ENCODE measurements at places on chromosomes 3 and 15.

- no peak for DNase-seq
Observed at GRCh38 chr15:81939604-81940440, 106.0 kb downstream of the MEX3B start.

- no peak for DNase-seq
Observed at GRCh38 chr3:123349566-123350435, 99.1 kb downstream of the ADCY5 start.

GRCh38 chr3:61927332-61927731 lies 366.0 kb downstream of the PTPRG start:
- DNase-seq, result no peak

DNA sequence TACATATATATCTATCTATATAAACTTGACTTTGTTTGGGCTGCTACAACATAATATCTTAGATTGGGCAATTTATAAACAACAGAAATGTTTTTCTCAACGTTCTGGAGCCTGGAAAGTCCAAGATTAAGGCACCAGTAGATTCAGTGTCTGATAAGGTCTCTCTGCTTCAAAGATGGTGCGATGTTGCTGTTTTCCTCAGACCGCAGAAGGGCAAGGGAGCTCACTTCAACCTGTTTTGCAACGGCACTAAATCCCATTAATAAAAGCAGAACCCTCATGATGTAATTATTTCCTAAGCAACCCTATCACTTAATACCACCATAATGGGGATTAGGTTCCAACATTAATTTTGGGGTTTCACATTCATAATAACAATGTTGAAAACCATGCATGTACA lies 1134.8 kb downstream of the NSUN3 start:
- DNase-seq, result no peak

- DNase-seq, result no peak
Observed at GRCh38 chr3:179301645-179302044, 21.2 kb upstream of the ZNF639 start.

DNA sequence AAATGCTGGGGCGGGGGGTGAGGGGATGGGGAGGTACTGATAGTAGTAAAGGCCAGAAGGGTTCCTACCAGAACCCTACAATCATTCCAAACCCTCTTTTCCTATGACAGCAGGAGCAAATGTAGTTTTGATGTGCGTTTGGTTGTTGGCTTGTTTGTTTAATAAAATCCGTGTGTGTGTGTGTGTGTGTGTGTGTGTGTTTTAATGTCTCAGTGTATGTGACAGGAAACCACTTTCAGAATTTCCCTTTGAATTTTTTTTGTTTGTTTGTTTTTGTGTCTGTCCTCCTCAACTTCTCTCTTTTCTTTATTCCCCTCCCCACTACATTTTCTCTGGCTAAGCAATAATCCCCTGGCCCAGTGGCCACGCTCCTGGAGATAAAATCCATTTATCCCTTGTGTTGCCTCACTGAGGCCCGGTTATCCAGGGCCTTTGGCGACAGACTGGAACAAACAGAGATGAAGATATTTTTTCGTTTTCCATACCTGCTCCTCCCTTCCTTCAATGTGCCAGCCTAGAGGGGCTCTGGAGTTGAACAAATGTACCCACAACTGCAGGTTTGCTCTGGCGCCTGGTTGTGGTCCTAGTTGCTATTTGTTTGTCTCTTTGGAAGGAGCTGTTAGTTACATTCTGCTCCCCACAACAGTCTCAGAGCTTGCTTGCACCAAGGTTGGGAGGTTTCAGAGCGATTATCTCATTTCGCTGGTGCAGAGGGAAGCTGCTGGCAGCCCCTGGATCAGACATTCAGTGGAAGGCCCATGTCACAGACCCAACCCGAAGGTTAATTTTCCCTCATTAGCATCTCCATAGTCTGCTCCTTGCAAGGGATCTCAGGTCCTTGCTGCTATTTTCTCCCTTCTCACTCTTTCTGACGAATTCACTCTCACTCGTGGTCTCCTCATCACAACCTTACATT lies 17.9 kb downstream of the NR2F2 start:
- DNase-seq, result no peak

GRCh38 chr3:191372122-191372521 lies 41.8 kb upstream of the UTS2B start:
- DNase-seq, result no peak

GRCh38 chr3:118778201-118778600 lies 256.4 kb downstream of the IGSF11 start:
- no peak for DNase-seq

DNA sequence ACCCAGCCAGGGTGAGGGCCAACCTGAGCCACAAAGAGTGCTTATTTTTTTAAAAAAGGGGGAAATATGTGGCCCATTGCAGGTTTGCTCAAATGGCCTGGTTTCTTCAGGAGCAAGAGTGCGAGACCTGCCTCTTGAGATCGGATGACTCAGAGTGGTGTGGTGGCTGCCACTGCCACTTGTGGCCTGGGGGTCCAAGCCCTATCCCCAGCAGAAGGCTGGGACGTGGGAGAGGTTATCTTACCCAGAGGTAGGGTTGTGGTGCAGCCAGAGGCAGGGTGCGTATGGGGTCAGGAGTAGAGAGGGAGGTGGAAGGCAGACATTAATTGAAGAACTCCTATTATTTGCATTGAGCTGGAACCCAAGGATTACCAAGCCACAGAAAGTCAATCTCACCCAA lies 83.2 kb upstream of the SMAD3 start:
- no peak for DNase-seq

- DNase-seq, result no peak
Observed at GRCh38 chr3:10467904-10468612, 37.3 kb downstream of the ATP2B2 start.

DNA sequence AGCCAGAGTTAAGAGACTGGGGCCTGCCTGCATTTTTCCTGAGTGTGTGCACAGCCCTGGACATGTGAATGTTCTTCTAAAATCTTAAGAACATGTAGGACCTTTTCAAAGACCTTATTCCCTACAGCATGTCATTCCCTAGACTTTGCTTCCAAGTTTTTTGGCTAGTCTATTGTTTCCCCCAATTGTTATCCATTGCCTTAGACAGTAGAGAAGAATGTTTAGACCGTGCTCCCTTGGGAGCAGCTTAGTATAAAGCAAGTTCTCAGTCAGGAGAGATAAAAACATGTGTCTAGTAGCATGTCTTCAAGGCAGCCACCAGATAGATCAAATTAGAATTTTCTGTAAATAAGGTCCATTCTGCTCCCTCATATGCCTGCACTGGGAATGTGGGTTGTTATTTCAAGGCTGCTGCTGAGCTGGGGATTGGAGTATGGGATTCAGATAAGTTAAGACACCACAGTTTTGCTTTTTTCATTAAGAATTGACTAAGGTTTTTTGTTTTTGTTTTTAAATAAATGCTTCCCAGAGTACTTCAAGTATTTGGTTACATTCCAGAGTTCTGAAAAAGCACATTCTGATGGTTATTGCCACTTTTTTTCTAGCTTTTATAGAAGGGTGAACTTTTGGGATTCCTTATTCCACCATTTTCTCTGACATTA lies 246.7 kb downstream of the RORA start:
- no peak for DNase-seq

GRCh38 chr3:52441091-52441771 lies 3.7 kb downstream of the SEMA3G start:
- no peak for DNase-seq

GRCh38 chr3:122946185-122946584 lies 81.4 kb downstream of the SEMA5B start:
- DNase-seq, result no peak

DNA sequence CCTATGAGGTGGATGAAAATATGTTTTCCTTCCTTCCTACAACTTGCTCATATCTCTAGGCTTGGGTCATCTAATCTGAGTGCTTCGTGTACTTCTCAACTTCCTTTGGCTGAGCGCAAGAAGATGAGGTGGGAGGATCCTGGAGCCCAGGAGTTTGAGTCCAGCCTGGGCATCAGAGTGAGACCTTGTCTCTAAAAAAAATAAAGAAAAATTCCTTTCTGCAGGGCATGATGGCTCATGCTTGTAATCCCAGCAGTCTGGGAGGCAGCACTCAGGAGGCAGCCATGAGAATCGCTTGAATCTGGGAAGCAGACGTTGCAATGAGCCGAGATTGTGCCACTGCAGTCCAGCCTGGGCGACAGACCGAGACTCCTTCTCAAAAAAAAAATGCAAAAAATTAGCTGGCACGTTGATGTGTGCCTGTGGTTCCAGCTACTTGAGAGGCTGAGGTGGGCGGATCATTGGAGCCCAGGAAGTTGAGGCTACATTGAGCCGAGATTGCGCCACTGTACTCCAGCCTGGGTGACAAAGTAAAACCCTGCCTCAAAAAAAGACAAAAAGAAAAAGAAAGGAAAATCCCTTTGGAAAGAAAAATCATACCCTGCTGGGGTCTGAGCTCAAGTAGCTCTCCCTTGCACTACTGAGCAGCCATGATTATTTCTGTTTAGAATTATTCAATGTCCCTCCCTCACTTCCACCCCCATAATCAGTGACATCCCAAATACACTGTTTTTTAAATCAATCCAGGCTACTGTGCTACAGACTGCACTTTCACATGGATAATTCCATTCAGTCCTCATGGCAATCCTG lies 28.0 kb upstream of the RAB11A start:
- no peak for DNase-seq

GRCh38 chr3:23112491-23112890 lies 90.6 kb upstream of the UBE2E2 start:
- DNase-seq, result no peak

DNA sequence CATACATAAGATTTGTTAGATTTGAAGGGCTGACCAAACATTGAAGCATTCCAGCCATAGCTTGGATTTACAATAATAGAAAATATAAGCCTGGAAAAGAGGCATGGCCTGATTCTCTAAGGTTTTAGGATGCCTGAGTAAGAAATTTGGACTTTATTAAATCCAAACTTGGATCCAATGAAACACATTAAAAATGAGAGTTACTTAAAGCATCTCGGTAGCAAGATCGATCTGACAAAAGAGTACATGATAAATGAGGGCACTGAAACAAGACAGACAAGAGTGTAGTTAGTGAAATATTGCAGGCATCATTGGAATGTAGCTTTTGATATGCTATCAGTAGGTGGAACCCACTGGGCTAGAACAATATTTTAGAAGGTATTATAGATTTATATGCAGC lies 855.7 kb upstream of the DPPA4 start:
- DNase-seq, result no peak

DNA sequence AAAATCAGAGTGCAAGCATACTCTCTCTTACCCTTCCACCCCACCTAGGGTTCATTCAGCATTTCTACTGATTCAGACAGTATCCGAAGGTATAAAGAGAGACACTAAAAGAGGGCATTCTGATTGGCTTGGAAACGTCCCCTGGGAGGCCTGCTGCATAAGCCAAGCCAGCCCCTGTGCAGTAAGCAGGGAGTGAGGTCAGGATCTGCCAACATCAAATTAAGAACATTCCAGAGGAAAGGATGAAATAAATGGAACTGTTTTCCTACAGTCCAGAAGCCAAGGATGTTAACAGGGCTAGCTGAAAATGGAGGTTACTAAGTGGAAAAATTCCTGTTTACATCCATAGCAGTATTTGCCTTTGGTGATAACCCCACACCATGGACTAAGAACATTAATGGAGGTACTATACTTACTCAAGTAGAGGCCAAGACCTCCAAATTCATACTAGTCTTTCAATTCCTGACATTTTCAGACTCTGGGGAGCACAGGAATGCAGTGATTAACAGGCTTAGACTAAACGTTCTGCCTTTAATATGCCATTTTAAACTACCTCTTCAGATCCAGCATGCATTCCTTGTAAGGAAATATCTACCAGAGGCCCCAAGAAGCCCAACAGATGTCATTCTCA lies 34.5 kb downstream of the NPTN start:
- no peak for DNase-seq

DNA sequence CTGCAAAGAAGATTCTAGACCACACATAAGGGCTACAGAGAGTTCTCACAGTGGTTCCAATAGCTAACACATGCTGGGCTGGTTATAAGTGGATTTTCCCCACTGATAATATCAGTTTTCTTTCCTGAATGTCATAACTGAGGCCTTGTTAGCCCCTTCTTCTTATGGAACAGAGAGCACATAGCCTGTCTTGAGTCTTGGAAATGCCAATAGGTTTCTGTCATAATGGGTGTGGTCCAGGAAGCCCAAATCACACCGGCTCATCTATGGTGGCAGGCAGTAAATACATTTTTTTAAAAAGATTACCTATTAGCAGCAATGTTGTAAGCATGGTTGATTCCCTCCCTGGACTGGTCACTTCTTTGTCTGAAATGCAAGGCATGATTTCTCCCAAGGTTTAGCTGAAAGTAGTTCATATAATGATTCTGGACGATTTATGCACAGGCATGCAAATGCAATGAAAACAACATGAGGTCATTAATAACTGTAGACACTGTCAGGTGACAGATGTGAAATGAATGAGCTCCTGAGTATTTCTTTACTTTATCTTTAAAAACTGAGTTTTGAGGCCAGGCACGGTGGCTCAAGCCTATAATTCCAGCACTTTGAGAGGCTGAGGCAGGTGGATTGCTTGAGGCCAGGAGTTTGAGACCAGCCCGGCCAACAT lies 67.2 kb upstream of the ATP2C1 start:
- DNase-seq, result no peak

- no peak for DNase-seq
Observed at GRCh38 chr3:67094774-67095173, 96.7 kb downstream of the KBTBD8 start.

GRCh38 chr3:192038726-192039125 lies 577.8 kb downstream of the PYDC2 start:
- DNase-seq, result no peak

GRCh38 chr3:105979961-105980360 lies 111.1 kb upstream of the CBLB start:
- no peak for DNase-seq

DNA sequence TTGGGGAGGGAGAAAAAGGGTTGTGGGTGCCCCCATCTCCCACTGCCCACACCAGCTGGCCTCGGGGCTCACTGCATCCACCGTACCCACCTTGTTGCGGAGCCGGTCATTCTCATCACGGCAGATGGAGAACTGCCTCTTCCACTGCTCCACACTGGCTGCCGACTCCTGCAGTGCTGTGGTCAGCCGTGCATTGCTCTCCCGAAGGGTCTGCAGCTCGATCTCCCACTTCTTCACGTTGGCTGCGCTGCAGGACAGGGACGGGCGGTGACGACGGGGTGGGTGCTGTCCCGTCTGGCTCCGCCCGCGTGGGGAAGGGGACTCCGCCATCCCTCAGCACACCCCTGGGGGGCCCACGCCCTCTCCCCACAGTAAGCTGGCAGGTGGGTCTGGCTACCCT lies 45.1 kb downstream of the WHAMM start:
- DNase-seq, result no peak

- no peak for DNase-seq
Observed at GRCh38 chr15:89836267-89837133, 21.8 kb upstream of the ANPEP start.

GRCh38 chr3:194592798-194593752 lies 40.1 kb downstream of the TMEM44 start:
- DNase-seq, result no peak

GRCh38 chr3:69433969-69434325 lies 48.1 kb upstream of the FRMD4B start:
- DNase-seq, result no peak

GRCh38 chr3:47464588-47464987 lies 11.2 kb downstream of the SCAP start:
- DNase-seq, result no peak
